ENCODE measurements at places on chromosomes 12 and 14.

DNA sequence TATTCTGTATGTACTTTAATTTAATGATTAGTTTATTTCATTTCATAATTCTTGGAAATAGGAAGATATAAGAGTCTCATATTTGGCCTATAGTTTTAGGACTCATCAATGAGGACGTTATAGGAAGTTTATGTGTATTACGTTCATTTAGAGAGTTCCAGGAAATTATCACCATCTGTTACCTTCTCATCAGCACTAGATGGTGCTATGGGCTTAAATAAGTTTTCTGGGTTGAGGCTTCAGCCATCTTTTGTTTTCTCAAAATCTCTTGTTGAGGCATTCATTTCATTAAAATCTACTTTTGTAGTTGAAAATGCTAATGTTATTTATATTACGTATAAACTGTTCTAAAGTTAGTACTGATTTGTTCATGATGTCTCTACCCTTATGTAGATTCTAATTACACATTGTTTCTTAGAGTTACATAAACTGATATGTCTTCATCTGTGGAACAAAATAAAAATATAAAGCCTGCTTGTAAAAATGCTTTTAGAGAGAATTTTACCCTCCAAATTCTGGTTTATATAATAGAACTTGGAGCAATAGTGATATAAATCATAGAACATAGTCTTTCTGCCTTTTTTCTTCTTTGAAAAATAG, 89.2 kb downstream of the CFAP54 start:
- no peak for DNase-seq

DNA sequence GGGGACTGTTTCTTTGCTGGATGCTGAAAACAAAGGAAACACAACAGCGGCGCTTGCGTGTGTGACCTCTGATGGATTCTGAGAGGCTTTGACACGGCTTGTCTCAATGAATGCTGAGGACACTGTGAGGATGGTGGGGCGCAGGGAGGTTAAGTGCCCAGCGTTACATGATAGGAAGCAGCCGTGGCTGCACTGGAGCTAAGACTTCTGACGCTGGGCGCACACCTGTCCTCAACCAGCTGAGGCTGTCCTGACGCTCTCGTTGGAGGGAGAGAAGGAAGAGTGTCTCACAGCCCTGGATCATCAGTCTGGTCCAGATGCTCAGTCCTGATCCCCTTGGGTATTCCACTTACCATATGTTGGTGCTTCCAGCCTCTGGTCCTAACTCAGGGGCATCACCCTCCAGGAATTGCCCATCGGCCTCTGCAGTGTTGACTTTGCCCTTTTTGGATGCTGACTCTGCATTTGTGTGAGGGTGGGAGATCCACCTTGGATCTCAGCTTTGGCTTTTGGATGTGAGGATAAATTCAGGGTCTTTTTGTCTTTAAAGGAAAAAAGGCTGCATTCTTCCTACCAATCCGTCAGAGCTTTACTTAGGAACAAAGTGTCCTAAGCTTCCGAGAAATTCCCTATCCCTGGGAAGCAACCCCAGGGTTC, 125.2 kb downstream of the ZNF664 start:
- no peak for DNase-seq

DNA sequence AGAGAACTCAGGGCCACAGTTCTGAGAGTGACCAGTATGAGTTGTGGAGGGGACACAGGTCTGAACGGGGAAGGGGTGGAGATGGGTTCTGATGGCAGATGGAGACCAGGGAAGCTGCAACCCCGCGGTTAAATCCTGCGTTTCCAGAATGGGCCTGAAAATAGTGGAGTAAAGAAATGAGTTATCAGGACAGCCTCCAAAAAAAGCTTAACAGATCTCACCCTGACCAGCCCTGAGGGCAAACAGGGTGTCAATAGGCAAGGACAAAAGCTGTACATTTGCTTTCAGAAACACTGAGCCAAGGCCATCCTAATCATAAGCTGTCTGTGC, 555 bp upstream of the RTN1 start:
- no peak for DNase-seq

DNA sequence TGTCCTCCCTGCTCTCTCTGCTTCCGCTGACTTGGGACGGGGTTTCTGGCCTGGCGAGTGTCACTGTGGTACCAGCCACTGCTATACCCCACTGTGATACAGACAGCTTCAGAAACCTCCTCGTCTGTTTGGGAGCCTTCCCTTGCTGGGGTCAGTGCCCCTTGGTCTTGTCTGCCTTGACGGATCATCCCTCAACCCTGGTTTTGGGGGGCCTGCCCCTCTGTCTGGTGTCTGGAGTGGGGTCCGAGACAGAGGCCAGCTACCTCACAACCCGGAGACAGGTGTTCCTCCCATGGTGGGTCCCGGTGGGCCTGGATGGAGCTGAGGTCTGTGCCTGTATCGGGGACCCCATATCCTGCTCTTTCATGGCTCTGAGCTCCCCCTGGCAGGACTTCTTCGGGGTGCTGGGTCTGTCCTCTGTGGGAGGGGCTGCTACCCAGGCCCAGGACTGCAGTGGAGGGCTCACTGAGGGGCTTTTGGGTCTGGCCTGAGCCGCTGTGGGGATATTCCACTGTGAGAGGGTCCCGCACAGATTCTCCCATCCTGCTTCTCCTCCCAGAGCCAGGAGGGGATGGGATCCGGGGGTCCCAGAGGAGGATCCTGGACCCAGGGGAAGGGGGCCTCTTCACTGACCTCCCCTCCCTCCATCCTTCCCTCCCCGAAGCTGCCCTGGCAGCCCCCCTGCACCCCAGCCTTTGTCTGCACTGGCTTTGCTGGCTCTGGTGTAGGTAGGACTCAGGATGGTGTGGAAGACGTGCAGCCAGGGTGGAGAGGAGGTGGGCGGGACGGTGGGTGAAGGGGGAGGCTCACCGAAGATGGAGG, 365.5 kb downstream of the TMEM121 start:
- DNase-seq, result peak; percentile 30
